HT1080 (cell line): ENCODE measurements at places on chromosomes 11 and 22. TPM values are rescaled to one million over a fixed set of nuclear protein-coding genes. Genes with fewer than 3 reads are reported as not detected.

OTOG gene
- total RNA-seq: not detected in 2 replicates

FXYD2 gene
- not detected in 2 replicates for total RNA-seq

RHOD gene
- total RNA-seq: not detected in 2 replicates

FERMT3 gene
- total RNA-seq: 1.5 and 2.0 TPM in 2 replicates

NOX4 gene
- 12.5 and 16.6 TPM in 2 replicates for total RNA-seq

DAGLA gene
- total RNA-seq: 3.7 and 6.2 TPM in 2 replicates

HSPB2 gene
- total RNA-seq: not detected in 2 replicates

P2RX6 gene
- 0.45 and 0.87 TPM in 2 replicates for total RNA-seq

MUC2 gene
- not detected in 2 replicates for total RNA-seq

GCAT gene
- 13.4 and 14.6 TPM in 2 replicates for total RNA-seq

C11orf42 gene
- total RNA-seq: not detected in 2 replicates

OR10G8 gene
- total RNA-seq: not detected in 2 replicates

FBLN1 gene
- total RNA-seq: 0.90 and 2.3 TPM in 2 replicates

ARHGAP32 gene
- 8.1 and 9.6 TPM in 2 replicates for total RNA-seq

GALNT18 gene
- 12.8 and 13.6 TPM in 2 replicates for total RNA-seq

MCHR1 gene
- 0.14 TPM in 1 of 2 replicates, not detected in the other for total RNA-seq

SYT12 gene
- 0.03 TPM in 1 of 2 replicates, not detected in the other for total RNA-seq
